ENCODE measurements at places on chromosomes 11 and 22. TPM values are rescaled to one million over a fixed set of nuclear protein-coding genes. Genes with fewer than 3 reads are reported as not detected.

DNA sequence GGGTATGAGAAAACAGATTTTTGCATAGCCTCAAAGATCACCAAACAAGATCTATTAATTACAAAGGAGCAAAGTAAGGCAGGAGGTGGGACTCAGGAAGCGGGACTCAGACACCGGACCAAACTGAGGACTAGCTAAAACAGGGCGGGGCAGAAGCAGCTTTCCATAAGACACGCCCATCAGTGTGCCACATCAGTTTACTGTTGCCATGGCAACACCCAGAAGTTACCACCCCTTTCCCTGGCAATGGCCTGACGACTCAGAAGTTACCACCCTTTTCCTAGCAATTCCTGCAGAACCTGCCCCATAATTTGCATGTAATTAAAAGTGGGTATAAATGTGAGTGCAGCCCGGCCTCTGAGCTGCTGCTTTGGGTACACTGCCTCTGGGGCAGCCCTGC, 173.9 kb downstream of the SHANK2 start:
- H3K4me3 ChIP-seq: no peak overlapping the region
- DNase-seq: no peak
- no peaks in the 10 kb centered on the region for H3K4me1 ChIP-seq
- no peak overlapping the region for H3K27ac ChIP-seq

Gene GPHA2
- not detected for total RNA-seq

Gene NUP50
- 49.6 TPM for total RNA-seq

Gene TSPAN18
- 39.1 TPM for total RNA-seq

Gene MAPK8IP2
- total RNA-seq: 4.7 TPM

Data from astrocyte (in vitro differentiated cells and primary cell).